Suppressor macrophage treated with lipopolysaccharide for 1 hour (primary cell): ENCODE measurements at places on chromosomes 16 and 17.

- no peak for DNase-seq
Observed at GRCh38 chr16:556474-557173, 3.6 kb upstream of the PRR35 start.

DNA sequence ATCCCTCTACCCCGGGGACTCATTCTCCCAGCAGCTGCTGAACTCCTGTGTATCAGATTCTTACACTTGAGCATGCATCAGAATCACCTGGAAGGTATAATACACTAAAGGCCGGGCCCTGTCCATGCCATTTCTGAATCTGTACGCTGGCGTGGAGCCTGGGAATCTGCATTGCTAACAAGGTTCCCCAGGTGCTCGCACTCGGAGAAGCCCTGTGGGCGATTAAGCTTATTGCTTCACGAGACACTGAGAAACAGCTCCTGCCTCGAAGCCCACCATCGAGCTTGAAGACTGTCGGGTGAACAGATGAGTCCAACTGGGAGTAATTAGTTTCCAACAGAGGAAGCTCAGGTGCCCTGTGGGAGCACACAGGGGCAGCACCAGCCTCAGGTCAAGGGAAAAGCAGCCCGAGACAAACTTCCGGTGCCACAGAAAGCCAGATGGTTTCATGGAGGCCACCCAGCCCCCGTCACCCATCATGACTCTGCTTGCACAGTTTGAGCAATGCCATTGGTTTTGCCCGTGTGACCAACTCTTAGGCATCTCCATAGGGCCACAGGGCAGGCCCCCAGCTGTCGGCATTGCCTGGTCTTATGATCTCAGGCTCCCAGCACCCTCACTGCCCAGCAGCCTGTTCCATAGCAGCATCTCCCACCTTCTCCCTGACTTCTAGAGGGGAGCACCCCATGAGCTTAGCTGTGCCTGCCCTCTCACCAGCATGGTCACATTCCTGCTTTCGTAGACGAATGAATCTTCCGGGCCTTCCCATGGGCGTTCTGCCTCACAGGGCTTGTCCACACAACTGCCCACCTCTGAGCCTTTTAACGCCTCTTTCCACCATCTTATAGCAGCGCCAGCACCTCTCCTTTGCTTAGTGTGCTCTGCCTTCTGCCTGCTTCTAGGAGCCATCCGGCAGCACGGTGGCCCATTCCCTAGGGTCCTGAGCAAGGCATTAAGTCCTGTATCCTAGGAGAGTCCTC, 10.9 kb downstream of the CTRB2 start:
- DNase-seq = no peak

DNA sequence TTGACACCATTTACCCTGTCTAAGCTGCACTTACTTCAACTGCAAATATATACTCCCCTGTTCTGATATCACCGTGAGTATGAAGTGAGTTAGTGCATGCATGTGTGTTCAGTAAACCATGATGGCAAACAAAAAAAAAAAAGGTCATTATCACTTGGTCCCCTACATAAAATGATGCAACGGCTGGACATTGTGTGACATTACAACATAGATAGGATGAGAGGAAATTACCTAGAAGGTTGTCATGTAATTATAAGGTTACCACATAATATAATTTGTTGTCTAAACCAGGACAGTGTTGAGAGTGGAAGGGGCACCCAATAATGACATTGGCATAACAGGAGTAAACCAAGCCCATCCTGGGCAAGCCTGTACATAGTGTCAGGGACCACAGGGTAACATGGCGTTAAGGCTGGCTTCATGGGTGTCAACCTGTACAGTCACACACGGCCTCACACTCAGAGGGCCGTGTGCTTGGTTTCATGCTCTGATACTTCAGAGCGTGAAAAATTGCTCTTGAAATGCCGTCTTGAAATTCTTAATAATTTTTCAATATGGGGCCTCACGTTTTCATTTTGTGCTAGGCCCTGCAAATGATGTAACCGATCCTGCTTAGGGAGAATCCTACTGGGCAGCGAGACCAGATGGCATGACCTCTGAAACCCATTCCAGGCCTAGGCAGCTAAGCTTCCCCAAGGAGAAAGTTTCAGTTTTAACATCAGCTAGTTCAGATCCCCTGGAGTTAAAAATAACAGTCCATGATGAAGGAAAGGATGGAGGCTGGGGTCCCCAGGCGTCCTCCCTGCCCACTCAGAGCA, 106.1 kb downstream of the AXIN2 start:
- DNase-seq = no peak

GRCh38 chr17:71371809-71372208, 749.0 kb upstream of the SOX9 start:
- DNase-seq = no peak

DNA sequence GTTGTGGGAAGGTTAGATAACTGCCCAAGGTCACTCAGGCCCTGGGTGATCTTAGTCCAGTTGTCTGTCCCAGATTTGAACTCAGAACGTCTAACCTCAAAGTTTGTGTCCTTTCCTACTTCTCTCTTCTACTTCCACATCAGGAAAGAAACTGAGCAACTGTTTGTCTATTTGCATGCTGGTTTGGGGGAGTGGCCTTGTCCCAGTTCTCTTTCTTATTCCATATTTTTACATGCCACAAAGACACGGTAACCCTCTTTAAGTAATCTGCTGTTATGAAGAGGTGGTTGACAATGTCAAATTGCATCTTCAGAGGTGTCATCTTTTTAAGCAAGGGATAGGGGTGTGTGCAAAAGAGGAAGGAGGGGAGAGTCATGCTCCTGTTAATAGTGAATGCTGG, 432.5 kb downstream of the HS3ST3B1 start:
- peak; percentile 41 for DNase-seq

- no peak for DNase-seq
Observed at GRCh38 chr16:84138824-84139627, 6.0 kb downstream of the HSDL1 start.

GRCh38 chr16:31083556-31083955, 5.2 kb downstream of the PRSS53 start:
- DNase-seq = no peak

GRCh38 chr16:51374790-51375189, 223.7 kb upstream of the SALL1 start:
- no peak for DNase-seq

- DNase-seq = no peak
Observed at GRCh38 chr17:65564793-65565192, 3.3 kb upstream of the AXIN2 start.

DNA sequence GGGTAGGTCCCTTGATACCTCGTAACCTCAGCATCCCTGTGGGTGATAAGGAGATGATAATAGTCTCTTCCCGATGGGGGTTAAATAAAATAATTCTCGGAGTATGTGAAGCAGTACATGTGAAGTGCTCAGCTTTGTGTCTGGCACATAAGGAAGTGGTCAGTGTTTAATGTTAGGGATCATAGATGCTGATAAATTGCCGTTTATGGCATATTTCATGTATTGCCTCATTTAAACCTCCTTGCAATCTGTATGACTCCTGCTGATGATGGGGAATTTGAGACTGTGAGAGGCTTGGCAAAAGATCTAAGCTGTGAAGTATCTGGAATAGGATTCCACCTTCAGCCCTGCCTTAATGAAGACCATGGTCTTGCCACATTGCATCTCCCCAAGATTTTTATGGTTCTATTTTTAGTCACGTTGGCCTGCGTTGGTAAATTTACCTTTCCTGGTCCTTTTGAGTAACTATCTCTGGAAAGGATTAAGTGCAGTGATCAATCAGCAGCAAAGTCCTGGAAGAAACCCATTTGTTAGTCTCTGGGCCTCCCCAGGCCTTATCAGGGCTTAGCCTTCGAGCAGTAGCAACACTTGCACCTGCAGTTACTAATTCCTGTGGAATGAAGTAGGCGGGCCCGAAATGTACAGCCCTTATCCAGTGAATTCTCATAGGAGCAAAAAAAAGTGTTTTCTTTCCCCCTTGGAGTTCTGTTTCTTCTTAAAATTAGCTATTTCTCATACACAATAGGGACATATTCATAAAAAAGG, 144.9 kb downstream of the WWOX start:
- no peak for DNase-seq

DNA sequence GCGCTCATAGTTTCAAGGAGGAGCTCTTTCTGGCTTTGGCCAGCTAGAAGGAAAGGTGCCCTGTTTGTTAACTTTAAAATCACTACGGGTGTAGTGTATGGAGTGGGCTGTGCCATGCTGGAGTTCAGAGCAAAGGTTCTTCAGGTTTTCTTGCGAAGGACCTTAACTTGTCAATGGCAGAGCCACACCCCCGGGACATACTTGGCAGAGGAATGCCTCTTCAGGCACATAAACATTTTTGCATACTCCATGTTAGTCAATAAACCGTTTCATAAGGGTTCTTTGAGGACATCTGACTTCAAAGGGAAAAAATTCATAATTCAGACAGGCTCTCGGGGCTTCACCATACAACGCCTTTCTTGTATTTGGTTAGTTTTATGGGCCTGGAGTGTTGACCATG, 113.0 kb upstream of the PLCG2 start:
- no peak for DNase-seq

GRCh38 chr17:6456321-6456720, 12.1 kb downstream of the PIMREG start:
- DNase-seq = no peak

- no peak for DNase-seq
Observed at GRCh38 chr16:20291208-20292206, 35.8 kb downstream of the GP2 start.

DNA sequence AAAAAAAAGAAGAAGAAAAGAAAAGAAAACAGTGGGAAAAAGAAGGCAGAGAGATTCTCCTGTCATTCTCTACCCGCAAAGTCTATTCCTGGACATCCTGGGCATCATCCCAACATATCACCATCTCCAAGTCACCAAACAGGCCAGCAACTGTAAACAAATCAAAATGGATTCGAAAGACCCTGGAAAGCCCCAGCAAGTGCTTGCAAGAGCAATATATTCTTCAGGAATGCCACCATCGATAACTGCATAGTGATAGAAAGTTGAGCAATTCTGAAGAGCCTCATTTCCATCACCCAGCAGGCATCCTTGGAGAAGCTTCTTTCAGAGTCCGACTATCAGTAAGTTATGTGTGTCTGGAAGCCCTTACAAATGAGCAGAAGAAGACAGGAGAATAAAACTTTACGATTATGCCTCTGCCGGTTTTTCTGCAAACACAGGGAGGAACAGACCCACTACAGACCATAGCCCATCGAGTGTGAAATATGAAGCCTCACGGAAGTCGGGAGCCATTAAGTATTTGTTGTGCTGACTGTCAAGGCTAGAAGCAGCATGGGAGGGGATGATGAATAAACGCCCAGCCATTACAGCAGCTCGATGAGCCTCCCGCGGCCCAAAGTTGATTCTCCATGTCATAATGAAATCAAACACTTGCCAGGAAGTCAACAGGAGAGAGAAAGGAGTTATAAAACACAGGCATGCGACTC, 64.5 kb upstream of the SEC14L1 start:
- DNase-seq = no peak

DNA sequence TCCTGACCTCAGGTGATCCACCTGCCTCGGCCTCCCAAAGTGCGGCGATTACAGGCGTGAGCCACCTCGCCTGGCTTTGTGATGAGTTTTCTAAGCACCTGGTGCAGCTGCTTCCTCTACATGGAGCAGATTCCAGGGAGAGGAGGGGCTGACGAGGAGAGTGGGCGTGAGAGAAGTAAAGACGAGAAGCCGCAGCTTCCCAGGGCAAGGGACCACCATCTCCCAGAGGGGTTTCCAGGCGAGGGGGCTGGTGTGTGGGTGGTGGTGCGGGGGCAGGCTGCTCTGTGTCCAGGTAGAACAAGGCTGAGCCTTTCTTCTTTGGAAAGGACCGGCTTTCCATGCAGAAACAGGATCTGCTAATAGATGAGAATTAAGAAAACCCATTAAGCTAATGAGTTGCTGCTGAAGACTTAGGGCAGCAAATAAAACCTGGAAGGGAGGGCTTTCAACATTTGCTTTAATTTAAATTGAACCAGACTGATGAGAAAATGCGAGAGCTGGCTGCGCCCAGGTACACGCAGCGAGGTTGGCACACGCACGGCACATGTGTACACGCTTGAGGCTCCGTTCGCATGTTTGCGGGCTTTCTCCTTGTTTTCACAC, 236.7 kb downstream of the RBFOX3 start:
- DNase-seq = no peak
